Sigmoid colon (tissue), 7 donors: ENCODE measurements at places on chromosomes 11 and 22. TPM values are rescaled to one million over a fixed set of nuclear protein-coding genes. Genes with fewer than 3 reads are reported as not detected.

Gene CXCR5
- polyA plus RNA-seq, result under 0.01 TPM

Gene TSGA10IP
- polyA plus RNA-seq, result not detected

Gene KRTAP5-11
- not detected for polyA plus RNA-seq

Gene A4GALT
- 17.3 TPM for polyA plus RNA-seq

Gene OR10A2
- not detected for polyA plus RNA-seq

Gene TRIM51
- not detected for polyA plus RNA-seq

Gene OR8G5
- not detected for polyA plus RNA-seq

Gene RGL4
- polyA plus RNA-seq, result 2.8 TPM

Gene KCNJ1
- not detected for polyA plus RNA-seq

Gene LGALS12
- 3.9 TPM for polyA plus RNA-seq

Gene MYEOV
- 10.1 TPM for polyA plus RNA-seq

Gene OR8B3
- polyA plus RNA-seq, result not detected

Gene EXPH5
- polyA plus RNA-seq, result 2.3 TPM

Gene DMC1
- polyA plus RNA-seq, result not detected

Gene DBX1
- not detected for polyA plus RNA-seq

Gene SYT7
- 6.6 TPM for polyA plus RNA-seq

Gene CHADL
- 4.2 TPM for polyA plus RNA-seq

Gene LSP1
- 55.9 TPM for polyA plus RNA-seq

Gene MYRF
- 1.8 TPM for polyA plus RNA-seq

Gene RNF215
- 1.8 TPM for polyA plus RNA-seq

Gene IGSF9B
- 4.4 TPM for polyA plus RNA-seq

Gene P2RY6
- 2.5 TPM for polyA plus RNA-seq

Gene C11orf42
- not detected for polyA plus RNA-seq

Gene TLCD5
- 0.60 TPM for polyA plus RNA-seq

Gene MMP11
- 0.60 TPM for polyA plus RNA-seq

Gene EFEMP2
- polyA plus RNA-seq, result 24.0 TPM

Gene PDE2A
- 14.7 TPM for polyA plus RNA-seq
